Cortex of kidney (tissue), 1 donor: ENCODE measurements at places on chromosomes 2 and 18.

GRCh38 chr2:162085090-162085891 lies 11.3 kb upstream of the DPP4 start:
- DNase-seq = no peak

GRCh38 chr18:10391506-10391905 lies 62.9 kb upstream of the APCDD1 start:
- no peak for DNase-seq

DNA sequence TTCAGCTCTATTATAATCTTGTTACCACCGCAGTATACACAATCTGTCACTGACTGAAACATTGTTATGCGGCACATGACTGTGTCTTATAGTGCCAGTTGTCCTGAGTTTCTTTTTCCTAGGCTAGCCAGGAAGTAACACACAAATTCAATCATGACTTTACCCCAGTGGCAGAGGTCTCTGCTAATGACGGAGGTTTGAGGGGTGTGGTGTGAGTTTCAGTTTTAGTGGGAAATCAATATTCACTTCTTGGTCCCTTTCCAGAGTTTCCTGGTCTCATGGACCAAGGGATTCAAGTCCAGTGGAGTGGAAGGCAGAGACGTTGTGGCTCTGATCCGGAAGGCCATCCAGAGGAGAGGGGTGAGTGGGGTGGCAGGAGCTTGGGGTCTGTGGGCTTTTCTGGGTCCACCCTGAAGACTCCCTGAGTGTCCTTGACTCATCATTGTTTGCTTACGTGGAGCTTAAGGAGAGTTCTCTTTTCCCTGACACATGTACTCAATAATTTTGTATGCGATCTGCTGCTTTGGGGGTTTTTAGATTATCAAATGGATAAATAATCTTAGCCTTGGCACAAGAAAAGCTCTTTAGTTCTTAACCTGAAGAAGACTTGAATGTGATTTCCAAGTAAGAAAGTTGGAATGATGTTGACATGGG lies 39.2 kb downstream of the HK2 start:
- no peak for DNase-seq

DNA sequence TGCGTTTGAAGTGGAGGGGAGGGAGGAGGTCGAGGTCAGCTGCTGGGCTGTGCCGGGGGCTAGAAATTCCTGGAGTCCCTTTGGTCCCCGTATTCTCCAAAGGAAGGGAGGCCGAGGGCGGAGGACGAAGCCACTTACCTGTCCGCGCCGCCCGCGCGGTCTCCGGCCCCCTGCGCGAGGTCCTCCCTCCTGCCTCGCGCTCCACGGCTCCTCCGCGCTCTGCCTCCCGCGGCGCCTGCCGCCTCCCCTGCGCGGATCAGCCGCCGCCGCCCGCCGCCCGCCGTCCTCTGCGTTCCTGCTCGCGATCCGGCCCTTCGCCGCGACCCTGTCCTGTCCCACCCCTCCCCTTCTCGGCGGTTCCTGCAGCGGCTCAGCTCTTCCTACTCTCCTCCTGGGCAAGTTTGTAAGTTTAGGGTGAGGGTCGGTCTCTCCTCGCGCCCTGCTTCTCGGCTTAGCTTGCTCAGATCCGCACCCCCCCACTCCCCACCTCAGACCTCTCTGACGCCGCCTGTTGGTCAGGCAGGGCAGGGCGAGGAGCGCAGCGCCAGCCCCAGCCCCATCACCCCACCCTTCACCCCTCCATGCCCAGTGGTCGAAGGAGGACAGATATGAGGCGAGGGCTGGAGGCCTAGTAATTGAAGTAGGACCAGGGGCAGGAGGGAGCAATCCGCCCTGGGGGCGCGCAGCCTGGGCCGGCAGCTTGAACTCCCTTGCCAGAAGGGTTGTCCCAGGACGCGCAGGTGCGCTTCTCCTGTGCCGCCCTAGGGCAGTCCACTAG lies 9.7 kb upstream of the SKOR2 start:
- no peak for DNase-seq

GRCh38 chr2:121071034-121071504 lies 213.9 kb downstream of the TFCP2L1 start:
- DNase-seq = no peak

GRCh38 chr18:5527603-5528002 lies 16.2 kb downstream of the EPB41L3 start:
- no peak for DNase-seq

GRCh38 chr2:49004036-49004626 lies 150.2 kb downstream of the FSHR start:
- DNase-seq = no peak

GRCh38 chr2:207847098-207847806 lies 77.5 kb upstream of the FZD5 start:
- no peak for DNase-seq

DNA sequence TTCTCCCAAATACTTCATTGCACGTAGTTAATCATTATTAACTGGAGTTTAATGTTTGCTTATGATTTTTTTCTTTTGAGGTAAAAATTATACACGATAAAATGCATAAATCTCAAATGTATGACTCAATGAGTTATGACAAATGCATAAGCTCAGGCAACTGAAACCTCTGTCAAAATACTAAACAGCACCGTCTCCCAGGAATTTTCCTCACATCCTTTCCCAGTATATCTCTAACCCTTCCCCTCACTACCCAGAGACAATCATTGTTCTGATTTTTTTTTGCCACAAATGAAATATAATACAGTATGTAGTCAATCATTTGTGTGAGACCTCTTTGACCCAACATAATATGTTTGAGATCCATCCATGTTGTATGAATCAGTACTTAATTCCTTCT lies 606.5 kb downstream of the CPS1 start:
- no peak for DNase-seq

GRCh38 chr2:134973241-134974138 lies 54.9 kb downstream of the CCNT2 start:
- no peak for DNase-seq

DNA sequence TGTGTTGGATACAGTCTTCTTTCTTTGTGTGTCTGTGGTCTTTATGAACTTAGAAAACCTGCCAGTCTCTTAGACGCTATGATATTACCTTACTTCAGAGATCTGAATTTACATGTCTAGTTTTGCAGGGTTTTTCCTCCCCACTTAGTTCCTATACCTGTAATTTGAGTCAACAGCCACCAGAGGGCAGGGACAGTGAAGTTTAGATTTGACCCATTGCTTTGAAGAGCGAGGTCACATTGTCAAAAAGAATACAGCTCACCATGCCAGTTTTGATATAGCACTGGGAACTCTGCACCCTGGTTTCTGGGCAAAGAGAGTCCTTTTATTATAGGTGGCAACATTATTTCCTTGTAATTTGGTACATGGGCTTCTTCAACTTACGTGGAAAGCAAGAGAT lies 102.3 kb downstream of the MAPK4 start:
- DNase-seq = no peak
